ENCODE measurements at places on chromosomes 1 and 21.

- peak; percentile 61 for DNase-seq
Measured at GRCh38 chr1:9280015-9280860, 12.5 kb upstream of the SPSB1 start.

- DNase-seq, result no peak
Measured at GRCh38 chr1:186220067-186220466, 155.0 kb downstream of the TPR start.

- no peak for DNase-seq
Measured at GRCh38 chr1:85611425-85611824, 30.9 kb downstream of the CCN1 start.

GRCh38 chr1:204292740-204293139, 67.0 kb downstream of the PLEKHA6 start:
- DNase-seq, result no peak

- no peak for DNase-seq
Measured at GRCh38 chr1:2386636-2387611, 4.4 kb downstream of the MORN1 start.

DNA sequence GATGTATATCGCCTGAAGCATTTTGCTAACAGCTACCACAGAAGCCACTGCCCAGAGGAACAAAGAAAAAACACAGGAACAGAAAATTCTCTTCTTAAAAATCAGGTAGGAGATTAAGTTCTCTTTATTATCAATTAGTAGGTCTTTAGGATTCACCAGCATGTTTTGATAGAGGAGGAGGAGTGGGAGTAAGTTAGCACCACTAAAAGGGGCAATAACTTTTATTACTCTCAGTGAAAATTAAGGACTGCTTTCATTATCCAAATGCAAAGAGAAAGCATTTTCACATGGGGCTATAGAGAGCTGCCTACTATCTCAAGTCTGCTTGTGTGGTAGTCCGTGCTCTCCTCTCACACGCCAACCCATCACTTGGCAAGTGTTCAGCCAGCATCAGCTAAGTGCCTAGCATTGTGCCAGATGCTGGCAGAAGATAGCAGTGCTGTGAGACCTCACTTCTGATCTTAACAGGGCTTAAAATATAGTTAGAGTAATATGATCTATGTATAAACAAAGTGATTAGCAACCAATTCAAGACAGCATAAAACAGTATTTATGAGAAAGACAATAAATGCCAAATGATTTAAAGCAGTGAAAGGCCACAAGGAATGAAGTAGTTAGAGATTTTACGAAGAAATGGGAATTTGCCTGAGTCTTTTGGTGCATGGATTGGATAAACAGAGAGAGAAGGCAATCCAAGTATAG, 39.8 kb downstream of the ASTN1 start:
- no peak for DNase-seq

GRCh38 chr21:17679002-17679600, 66.4 kb upstream of the BTG3 start:
- no peak for DNase-seq

DNA sequence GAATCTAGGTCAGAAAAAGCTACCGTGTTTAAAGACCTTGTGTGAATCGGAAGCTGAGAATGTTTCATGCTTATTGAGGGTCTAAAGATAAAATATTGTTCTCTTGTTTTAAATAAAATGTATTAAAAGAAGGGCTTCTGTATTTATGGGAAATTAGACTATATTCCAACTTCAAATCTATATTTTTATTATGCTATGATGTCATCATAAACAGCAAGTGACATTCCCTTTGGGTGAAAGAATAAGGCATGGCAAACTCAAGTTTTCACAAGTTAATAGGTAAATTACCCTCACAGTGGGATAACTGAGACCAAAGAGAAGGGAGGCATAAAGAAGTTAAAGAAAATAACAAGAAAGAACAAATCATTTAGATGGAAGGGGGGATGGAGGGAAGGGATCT, 333.8 kb upstream of the NR5A2 start:
- DNase-seq, result no peak

DNA sequence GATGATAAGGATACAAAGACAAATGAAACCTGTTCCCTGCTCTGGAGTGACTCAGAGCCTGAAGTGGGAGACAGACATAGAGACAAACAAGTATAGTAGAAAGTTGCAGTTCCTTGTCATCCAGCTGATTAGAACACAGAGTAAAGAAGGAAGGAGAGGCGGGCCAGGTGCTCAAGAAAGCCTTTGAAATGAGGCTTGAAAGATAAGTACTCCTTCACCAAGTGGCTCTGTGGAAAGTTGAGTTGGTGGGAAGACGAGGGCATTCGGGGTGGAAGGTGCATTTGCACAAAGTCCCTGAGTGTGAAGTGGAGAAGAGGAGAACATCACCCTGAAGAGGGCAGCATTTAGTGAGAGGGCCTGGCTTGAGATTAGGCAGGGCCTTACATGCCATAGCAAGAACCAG, 17.0 kb downstream of the MARK1 start:
- no peak for DNase-seq

- DNase-seq, result no peak
Measured at GRCh38 chr1:224500796-224501195, 66.2 kb upstream of the WDR26 start.

DNA sequence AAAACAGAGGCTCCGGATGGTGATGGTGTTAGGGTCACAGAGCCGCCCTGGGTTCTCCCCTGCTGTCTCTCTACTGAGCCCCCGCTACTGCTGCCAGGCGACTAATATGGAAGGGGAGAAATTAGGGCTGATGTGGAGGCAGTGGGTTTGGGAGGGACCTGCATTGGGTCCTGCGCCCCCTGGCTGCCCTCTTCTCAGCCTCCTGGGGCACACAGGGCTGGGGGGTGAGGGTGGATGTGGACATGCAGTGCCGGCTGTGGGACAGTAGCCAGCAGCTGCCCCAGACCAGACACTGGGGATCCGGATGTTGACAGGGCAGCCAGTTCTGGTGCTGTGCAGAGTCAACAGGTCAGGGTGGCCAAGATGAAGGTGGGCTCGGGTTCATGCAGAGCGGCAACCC, 1.5 kb upstream of the CLCNKB start:
- DNase-seq, result no peak

- DNase-seq, result no peak
Measured at GRCh38 chr1:180909462-180909976, 3.2 kb upstream of the KIAA1614 start.

DNA sequence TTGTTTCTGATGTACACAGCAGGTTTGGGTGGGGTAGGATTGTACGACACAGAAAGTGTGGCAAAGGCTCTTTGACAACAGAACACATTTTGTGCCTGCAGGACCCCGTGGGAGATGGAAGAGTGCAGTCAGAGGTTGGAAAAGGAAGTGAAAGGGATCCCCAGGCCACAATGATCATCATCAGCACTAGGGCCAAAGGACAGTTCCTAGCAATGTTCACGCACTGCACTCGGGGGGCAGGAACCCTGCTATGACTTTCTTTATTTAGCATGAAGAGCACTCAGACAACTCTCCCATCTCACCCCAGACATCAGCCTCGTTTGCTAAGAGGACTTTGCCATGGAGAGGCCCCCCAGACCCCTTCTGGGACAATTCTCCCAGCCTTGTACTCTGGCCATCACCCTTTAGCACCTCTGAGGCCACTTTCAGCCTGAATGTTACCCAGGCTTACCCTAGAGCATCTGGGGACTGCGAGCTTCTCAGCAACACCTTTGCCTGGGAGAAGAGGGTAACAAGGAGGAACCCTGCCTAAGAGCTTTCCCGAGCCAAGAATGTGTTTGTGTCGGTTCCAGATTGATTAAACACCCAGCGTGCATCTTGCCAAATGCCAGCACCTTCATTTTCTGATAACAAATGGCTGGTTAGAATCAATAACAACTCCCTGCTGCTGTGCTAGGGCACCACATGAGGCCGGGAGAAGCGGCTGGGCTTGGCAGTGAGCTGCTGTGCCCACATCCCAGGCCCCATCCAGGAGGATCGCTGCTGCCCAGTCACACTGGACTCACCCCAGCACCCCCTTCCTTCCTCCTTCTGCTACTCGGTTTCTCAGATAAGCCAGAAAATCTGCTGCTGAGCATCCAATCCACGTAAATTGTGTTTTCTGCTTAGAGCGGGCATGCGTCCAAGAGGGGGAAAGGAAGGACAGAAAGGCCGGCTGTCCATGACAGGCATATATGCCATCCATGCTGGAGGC, 633.1 kb downstream of the AJAP1 start:
- no peak for DNase-seq

DNA sequence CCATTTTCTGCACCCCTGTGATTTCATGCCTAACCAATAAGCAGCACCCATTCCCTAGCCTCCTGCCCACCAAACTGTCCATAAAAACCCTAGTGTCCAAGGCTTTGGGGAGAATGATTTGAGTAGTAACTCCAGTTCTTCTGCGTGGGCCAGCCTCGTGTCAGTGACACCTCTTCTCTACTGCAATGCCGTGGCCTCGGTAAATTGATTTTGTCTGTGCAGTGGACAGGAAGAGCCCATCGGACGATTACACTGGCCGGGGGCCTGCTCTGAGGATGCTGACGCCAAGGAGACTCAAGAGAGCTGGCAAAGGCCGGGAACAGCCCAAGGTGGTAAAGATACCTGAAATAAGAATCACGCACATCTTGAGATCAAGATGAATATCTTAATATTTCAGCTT, 29.3 kb downstream of the RSPH1 start:
- no peak for DNase-seq

DNA sequence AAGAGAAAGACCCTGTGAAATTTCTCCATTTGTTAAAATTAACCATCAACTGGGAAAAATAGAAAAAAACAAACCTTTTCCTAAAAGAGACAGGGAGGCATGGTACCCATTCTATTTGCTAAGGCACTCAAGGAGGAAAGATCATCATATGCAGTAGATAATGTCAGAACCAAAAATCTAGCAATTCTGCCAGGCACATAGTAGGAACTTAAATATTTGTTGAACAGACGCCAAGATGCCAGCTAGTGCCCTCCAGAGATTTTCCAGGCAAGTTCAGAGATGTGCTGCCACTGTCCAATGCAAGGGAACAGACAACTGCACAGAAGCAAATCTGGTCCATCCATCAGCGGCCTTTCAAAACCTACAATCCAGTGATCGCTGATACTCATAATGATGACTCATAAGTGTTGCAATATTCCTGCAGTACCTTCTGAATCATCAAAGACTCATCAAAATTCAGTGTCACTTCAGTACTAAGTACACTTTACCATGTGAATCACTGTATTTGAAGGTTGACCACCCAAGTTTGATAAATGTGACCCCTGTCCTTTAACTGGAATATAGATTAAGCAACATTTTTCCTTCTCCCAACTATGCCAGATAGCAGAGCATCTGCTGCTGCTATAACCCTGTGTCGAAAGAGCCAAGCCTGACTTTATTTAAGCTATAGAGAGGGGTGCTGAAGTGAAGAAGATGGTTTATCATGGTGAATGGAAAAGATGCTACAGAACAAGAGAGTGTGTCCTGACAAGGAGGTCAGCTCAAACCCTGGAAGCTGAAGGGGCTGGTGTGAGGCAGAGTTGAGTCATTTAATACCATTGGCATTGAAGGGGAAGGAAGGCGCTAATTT, 99.1 kb downstream of the MT1HL1 start:
- no peak for DNase-seq

- no peak for DNase-seq
Measured at GRCh38 chr21:36369064-36369685, 16.0 kb upstream of the CHAF1B start.

- DNase-seq, result no peak
Measured at GRCh38 chr1:201982082-201982622, 296 bp upstream of the RNPEP start.

DNA sequence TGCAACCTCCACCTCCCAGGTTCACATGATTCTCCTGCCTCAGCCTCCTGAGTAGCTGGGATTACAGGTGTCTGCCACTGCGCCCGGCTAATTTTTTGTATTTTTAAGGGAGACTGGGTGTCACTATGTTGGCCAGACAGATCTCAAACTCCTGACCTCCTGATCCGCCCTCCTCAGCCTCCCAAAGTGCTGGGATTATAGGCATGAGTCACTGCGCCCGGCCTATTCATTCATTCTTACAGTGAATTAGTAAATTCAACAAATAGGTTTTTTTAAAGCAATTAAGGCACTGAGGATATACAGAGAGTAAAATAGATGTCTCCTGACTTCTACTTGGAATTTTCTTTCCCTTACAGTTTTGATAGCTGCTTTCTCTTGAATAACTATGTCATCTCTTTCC, 43.5 kb downstream of the CDC42 start:
- no peak for DNase-seq

GRCh38 chr1:121519042-121519755, 334.4 kb downstream of the SRGAP2C start:
- peak; percentile 79 for DNase-seq

DNA sequence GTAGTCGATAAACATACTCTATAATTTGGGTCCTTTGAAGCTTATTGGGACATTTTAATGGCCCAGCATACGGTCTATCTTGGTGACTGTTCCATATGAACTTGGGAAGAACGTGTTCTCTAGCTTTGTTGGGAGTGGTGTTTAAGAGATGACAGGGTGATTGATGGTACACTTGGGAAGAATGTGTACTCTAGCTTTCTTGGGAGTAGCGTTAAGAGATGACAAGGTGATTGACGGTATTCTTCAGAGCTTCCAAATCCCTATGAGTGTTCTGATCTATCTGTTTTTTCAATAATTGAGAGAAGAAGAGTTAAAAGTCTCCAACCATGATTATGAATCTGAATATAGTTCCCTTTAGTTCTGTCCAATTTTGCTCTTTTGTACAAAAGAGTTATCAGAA, 9.4 kb downstream of the NPHP4 start:
- no peak for DNase-seq

DNA sequence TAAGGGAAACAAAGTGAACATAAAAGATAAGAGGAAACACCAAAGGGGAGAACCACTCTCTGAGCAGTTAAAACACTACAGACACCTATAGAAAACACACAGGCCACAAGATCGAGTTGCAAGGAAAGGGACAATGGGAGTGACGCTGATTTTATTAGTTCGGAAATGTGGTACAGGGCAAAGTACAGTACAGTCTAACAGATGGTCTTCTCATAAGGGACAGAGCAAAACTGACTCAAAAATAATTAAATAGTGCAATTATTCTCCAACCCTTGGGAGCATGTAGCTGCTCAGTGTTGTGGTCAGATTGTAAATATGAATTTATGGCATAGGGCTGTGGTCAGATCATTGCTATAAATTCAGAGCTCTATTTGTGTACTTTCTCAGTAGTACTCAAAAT, 352.0 kb downstream of the USH2A start:
- no peak for DNase-seq

DNA sequence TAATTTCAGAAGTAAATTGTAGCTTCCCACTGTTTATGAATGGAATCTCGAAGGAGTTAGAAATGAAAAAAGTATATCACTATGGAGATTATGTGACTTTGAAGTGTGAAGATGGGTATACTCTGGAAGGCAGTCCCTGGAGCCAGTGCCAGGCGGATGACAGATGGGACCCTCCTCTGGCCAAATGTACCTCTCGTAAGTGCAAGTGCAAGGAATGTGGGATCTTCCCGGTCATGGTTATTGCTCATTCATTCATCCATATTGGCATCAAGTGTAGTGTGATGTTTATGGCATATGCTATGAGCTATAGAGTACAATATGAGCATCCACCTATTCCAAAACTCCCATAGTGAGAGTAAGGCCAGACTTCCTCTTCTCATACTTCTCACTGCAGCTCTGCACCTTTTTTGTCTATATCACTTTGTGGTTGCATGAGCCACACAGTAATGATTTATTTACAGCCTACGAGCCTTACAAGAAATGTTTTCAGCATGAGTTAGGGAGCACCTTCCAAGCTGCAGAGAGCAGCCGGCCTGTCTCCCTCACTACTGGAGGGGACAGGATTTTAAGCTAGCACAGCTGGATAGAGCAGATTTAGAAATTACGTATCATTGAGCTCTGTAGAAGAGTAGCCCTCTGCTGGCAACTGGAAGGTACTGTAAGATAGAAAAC, 24.9 kb upstream of the CR1L start:
- DNase-seq, result no peak
